A549 treated with GW870086 at 1 μM for 4 hours (cell line): ENCODE measurements at places on chromosomes 7 and 10. TPM values are rescaled to one million over a fixed set of nuclear protein-coding genes. Genes with fewer than 3 reads are reported as not detected.

PNLIPRP1 gene
- not detected in 5 replicates for total RNA-seq

TSPAN15 gene
- total RNA-seq = 95.7 to 125 TPM (median 116 TPM) in 5 replicates

IMMP2L gene
- 15.1 to 21.0 TPM (median 19.0 TPM) in 5 replicates for total RNA-seq

PALD1 gene
- 5.5 to 7.3 TPM (median 6.8 TPM) in 5 replicates for total RNA-seq

MINDY3 gene
- total RNA-seq = 12.3 to 15.7 TPM (median 13.9 TPM) in 5 replicates

CCDC146 gene
- total RNA-seq = 0.48 to 0.80 TPM (median 0.64 TPM) in 5 replicates

RELN gene
- total RNA-seq = 0.01 to 0.21 TPM (median 0.02 TPM) in 3 of 5 replicates, not detected in the others

IL6 gene
- 0.94 to 2.0 TPM (median 1.2 TPM) in 5 replicates for total RNA-seq

MAP3K8 gene
- 13.0 to 18.0 TPM (median 14.2 TPM) in 5 replicates for total RNA-seq

TMEM229A gene
- total RNA-seq = not detected in 5 replicates

NXPH1 gene
- not detected in 5 replicates for total RNA-seq

HOXA13 gene
- total RNA-seq = 1.8 to 2.6 TPM (median 2.2 TPM) in 5 replicates

NEUROD6 gene
- not detected in 5 replicates for total RNA-seq

JAKMIP3 gene
- 1.00 to 1.4 TPM (median 1.1 TPM) in 5 replicates for total RNA-seq

EEPD1 gene
- total RNA-seq = 57.7 to 64.9 TPM (median 61.0 TPM) in 5 replicates

EBF3 gene
- 0.10 to 0.27 TPM (median 0.18 TPM) in 5 replicates for total RNA-seq

ACSM6 gene
- not detected in 5 replicates for total RNA-seq

ITPRID1 gene
- total RNA-seq = not detected in 5 replicates

CC2D2B gene
- 0.10 TPM in 1 of 5 replicates, not detected in the others for total RNA-seq

RNF32 gene
- total RNA-seq = 1.2 to 2.0 TPM (median 1.6 TPM) in 5 replicates

MMD2 gene
- not detected in 5 replicates for total RNA-seq

TMEM176A gene
- total RNA-seq = not detected in 5 replicates

TMEM26 gene
- 0.06 to 0.31 TPM (median 0.12 TPM) in 4 of 5 replicates, not detected in the other for total RNA-seq

HACD1 gene
- total RNA-seq = 35.3 to 65.4 TPM (median 61.2 TPM) in 5 replicates

LLCFC1 gene
- not detected in 5 replicates for total RNA-seq

MYH16 gene
- 0.32 to 0.70 TPM (median 0.39 TPM) in 5 replicates for total RNA-seq

ARHGEF5 gene
- total RNA-seq = 1.8 to 2.3 TPM (median 2.1 TPM) in 5 replicates

CYP26C1 gene
- not detected in 5 replicates for total RNA-seq

MGMT gene
- total RNA-seq = 6.6 to 7.5 TPM (median 7.0 TPM) in 5 replicates

LDB3 gene
- 0.03 to 0.07 TPM (median 0.04 TPM) in 4 of 5 replicates, not detected in the other for total RNA-seq

AKR1B15 gene
- total RNA-seq = 18.9 to 39.8 TPM (median 34.3 TPM) in 5 replicates

PNLIPRP3 gene
- total RNA-seq = not detected in 5 replicates

ZNF804B gene
- not detected in 5 replicates for total RNA-seq

CFAP69 gene
- total RNA-seq = 1.8 to 3.3 TPM (median 1.9 TPM) in 5 replicates

PAX4 gene
- not detected in 5 replicates for total RNA-seq

OPTN gene
- total RNA-seq = 46.9 to 53.3 TPM (median 51.3 TPM) in 5 replicates

FAM25C gene
- total RNA-seq = 1.0 to 2.3 TPM (median 1.8 TPM) in 4 of 5 replicates, not detected in the other

COMMD3 gene
- total RNA-seq = 48.2 to 53.6 TPM (median 50.3 TPM) in 5 replicates

BMI1 gene
- total RNA-seq = 31.8 to 42.1 TPM (median 38.9 TPM) in 5 replicates

RBM33 gene
- total RNA-seq = 20.6 to 27.8 TPM (median 24.8 TPM) in 5 replicates

NUTM2A gene
- total RNA-seq = 0.10 to 0.21 TPM (median 0.16 TPM) in 3 of 5 replicates, not detected in the others

ZNF853 gene
- 1.7 to 2.9 TPM (median 2.5 TPM) in 5 replicates for total RNA-seq

MINDY4 gene
- 2.0 to 2.9 TPM (median 2.3 TPM) in 5 replicates for total RNA-seq

HPSE2 gene
- not detected in 5 replicates for total RNA-seq

BLOC1S2 gene
- total RNA-seq = 93.1 to 110 TPM (median 107 TPM) in 5 replicates

SFXN3 gene
- 38.1 to 53.5 TPM (median 47.1 TPM) in 5 replicates for total RNA-seq

TMEM184A gene
- 6.7 to 13.2 TPM (median 9.5 TPM) in 5 replicates for total RNA-seq

ERV3-1 gene
- 3.4 to 5.7 TPM (median 4.0 TPM) in 5 replicates for total RNA-seq
